ENCODE measurements at places on chromosomes 7 and 10.

GRCh38 chr10:131431533-131431932, 120.0 kb upstream of the TCERG1L start:
- DNase-seq = no peak

GRCh38 chr7:48390388-48391327, 219.4 kb downstream of the ABCA13 start:
- DNase-seq = no peak

DNA sequence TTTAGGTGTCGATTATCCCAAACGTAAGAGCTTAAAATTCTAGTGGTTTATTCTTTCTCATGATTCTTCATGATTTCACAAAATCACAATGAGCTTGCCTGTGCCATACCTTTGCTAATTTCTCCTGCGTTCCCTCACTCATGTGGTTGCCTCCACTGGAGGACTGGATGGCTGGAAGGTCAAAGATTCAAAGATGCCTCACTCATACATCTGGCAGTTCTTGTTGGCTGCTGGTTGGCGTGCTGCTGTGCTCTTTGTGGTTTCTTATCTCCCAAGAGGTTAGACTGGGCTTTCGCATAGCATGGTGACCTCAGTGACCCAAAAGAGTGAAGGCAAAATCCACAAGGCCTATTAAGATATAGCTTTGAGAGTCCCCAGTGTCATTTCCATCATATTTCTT, 877.6 kb upstream of the AUTS2 start:
- no peak for DNase-seq

GRCh38 chr7:156889746-156890145, 3.2 kb downstream of the LMBR1 start:
- no peak for DNase-seq

DNA sequence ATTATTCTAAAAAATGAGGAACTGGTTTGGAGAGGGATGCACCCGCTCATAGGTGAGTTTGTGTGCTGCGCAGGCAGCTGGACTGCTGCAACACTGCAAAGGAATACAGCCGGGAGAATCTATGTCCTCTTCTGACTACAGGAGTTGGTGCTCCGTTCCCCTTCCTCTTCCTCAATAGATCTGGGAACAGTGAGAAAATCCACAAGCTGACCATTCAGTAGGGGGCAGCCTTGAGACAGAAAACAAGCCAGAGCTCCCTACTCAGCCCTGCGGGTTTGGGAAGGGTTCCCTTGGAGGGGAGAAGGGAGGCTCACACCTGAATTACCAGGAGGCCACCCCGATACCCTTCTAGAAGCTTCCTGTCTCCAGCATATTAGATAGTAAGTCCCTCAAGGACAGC, 87.3 kb upstream of the FOXI2 start:
- DNase-seq = no peak

GRCh38 chr7:44220046-44220357, 19.2 kb downstream of the YKT6 start:
- no peak for DNase-seq

- DNase-seq = no peak
These were observed 33.3 kb downstream of the GBX1 start for GRCh38 chr7:151133986-151134742.

GRCh38 chr7:100475549-100475948, 3.5 kb downstream of the TSC22D4 start:
- DNase-seq = no peak

DNA sequence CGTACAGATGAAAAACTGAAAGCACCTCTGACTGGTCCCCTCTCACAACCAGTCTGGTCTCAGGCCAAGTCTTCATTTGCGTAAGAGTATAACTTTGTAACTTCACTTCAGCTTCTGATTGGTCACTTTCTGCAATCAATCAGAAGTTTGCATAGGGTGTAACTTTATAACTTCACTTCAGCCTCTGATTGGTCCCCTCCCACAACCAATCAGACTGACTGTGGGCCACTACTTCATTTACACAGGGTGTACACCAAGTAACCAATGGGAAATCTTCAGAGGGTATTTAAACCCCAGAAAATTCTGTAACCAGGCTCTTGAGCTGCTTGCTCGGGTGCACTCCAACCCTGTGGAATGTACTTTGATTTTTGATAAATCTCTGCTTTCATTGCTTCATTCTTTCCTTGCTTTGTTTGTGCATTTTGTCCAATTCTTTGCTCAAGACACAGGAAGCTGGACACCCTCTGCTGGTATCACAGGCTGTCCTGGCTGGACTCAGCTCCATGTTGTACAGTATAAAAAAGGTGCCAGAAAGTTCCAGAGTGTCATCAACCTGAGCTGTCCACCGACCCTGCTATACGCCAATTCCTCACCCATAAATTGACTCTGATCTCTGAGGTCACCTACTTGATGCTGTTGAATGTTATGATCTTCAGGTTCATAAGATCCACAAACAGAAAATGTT, 74.5 kb downstream of the COBL start:
- no peak for DNase-seq

DNA sequence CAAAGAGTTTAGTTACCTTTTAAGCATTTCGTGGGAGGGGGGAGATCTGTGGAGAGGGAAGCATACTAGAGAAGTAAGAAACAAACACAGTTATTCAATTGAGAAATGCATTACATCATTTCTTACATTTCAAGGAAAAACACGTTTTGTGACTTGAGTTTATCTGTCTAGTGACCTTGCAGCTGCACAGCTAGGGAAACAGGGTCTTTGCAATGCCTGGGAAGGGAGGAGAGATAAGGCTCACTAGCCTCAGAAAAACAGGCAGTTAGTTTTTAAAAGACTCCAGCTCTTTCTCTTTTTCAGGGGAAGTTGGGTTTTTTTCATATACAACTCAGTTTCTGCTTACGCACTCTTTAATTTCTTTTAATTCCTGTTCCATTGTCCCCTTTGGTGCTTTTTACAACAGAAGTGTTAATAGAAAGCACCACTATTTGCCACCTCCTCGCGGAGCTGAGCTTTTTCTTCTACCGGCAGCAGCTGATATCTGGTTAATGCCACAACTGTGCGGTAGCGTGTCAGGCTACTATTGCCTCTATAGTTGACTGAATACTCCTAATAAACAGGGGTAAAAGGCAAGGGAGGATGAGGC, 5.6 kb downstream of the CYP3A43 start:
- DNase-seq = no peak
